ENCODE measurements at places on chromosomes 3 and 15.

DNA sequence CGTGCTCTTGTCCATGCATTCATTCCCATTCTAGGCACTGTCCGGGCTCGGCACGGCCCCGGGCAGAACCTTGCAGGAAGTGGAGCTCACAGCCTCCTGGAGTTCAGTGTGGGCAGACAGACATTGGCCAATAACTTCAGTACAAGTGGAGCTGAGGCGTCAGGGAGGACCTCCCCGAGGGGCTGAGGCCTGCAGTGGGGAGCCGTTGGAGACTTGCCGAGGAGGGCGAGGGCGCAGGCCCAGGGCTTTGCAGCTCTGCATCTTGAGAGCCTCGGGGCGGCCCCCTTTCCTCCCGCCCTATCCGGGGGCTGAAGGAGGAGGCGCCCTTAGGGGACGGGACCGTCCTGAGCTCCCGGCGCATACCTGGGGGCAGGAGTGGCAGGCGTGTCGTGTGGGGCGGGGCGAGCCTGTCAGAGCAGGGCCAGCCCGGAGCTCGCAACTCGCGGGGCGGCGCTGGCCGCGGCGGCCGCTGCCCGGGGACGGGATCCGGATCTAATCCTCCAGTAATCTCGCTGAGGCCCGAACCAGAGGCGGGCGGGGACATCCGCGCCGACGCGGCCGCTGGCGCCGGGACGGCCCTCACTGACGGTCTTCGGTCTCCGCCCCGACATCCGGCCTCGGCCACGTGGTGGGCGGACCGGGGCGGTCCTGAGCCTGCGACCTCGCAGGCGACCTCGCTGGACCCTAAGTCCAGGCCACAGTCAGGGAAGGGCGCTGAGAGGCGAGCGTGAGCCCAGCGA is at the start of gene ACY1:
TSS of gene ACY1 (plus strand) at position 698 of the 740 bp plus-strand sequence. CDS start 530 bp downstream, outside the sequence.
- peak; percentile 56 for DNase-seq

DNA sequence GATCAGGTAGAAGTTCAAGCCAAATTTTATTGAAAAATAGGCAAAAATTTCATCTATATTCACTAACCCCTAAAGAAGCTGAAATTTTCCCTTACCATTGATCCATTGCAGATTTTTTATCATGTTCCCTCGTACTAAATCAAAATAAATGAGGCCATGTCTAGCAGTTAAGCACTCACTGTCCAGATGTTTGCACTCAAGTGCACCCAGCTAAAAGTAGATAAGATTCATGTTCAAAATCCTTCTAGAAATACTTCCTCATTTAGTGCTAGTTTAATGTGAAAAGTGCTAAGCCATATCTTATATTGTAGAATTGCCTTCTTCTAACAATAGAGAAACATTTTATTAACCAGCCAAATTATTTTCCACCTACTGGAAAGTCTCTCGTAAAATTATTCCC is 164.7 kb upstream of the UBE2E2 start:
- DNase-seq, result no peak

DNA sequence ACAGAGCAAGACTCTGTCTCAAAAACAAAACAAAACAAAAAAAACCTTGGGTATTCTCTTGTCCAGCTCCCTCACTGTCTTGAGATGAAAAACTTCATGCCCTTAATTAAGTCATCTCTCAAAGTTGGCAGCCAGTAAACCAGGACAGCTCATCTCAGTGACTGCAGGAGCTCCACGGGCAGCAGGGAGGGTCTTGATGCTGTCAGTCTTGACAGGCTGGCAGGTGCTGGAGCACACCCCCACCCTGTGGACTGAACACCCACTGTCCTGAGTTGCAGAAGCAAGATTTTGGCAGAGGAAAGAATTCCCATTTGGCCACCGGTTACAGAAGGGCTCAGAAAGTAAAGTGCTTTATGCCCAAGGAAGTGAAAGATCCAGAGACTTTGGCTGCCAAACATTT is 8.0 kb downstream of the DNAJA4 start:
- DNase-seq, result no peak

DNA sequence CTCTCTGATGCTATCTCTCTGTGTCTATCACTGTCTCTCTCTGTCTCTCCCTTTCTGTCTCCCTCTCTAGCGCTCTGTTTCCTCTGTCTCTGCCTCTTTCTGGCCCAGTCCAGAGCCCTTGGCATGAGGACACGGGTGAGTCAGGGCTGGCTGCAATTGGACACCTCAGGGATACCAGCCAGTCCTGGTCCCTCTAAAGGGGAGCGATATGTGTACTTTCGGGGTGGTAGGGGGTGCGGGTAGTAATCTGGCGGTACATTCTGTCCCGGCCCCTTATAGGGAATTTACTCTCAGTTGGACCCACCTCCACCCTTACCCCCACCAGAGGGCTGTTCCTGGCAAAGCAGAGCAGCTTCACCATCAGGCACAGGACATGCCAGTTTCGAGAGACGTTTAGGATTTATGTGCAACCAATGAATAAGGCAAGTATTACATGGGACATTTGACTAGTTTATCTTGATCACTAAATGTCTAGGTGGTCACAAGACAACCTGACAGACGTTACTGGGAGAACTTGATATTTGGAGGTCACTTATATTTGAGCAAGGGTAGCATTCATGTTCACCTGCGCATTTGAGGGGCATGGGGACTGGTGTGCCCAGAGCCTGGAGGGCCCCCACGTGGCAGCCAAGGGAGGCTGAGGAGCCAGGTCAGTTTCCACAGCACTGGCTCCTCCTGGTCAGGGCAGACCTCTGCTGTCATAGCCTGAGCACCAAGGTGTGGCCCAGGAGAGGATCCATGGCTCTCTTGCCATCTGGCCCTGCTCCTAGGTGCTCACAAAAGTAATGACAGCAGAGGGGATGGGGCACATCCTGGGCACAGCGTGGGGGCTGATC is 256.1 kb downstream of the PLCL2 start:
- DNase-seq, result no peak

DNA sequence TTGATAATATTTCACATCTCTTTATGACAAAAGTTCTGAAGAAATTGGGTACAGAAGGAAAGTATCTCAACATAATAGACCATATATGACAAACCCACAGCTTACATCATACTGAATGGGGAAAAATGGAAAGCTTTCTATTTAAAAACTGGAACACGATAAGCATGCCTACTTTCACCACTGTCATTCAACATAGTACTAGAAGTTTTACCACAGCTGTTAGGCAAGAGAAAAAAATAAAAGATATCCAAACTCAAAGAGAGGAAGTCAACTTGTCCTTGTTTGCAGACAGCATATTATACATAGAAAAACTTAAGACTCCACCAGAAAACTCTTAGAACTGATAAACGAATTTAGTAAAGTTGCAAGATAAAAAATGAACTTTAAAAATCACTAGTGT is 40.3 kb downstream of the COPS2 start:
- no peak for DNase-seq

- DNase-seq, result no peak
These were observed 319.4 kb downstream of the NEK10 start for GRCh38 chr3:27049792-27050191.

DNA sequence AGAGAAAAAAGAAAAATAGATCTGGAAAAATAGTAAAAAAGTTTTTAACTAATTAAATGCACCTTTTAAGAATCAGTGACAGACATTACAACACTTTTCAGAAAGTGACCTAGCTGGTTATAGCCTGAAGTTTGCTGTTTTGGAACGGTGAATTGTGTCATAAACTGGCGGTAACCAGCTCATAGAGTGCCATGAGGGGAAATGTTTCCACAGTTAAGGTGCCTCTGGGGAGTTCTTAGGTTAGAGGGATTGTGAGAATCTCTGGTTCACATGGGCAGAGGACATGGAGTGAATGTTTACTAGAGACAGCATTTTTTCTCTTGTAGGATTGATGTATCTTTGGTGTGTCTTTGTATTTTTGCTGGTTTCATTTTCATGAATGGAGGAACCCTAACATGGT is 2.8 kb downstream of the TBC1D23 start:
- no peak for DNase-seq

GRCh38 chr3:69143612-69144011 is 21.2 kb upstream of the LMOD3 start:
- DNase-seq, result no peak

DNA sequence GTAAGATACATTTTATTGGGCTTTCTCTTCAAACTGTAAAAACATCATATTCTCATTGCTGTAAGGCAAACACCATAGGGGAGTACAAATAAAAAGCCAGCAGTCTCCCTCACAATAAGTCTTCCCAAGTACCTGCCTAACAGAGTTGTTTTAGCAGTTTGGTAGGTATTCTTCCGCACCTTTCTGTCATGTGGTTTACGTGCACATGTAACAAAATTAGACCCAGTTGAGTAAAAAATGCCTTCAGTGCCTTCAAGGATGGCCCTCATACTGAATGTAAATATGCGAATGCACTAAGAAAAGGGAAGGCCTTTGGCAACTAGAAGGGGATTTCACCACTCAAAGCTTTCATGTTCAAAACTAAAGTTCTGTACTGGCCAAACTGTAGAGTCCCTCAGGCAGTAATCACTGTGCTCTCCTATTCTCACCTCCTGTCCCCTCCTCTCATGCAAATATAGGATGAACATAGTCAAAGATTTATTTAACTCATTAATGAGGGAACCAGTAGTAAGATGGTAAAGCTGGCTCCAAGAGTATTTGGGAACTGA is 26.4 kb downstream of the USP3 start:
- no peak for DNase-seq

GRCh38 chr3:141656771-141657170 is 81.3 kb upstream of the RNF7 start:
- no peak for DNase-seq

- DNase-seq, result no peak
These were observed 269.8 kb upstream of the TMC3 start for GRCh38 chr15:81643771-81644170.

DNA sequence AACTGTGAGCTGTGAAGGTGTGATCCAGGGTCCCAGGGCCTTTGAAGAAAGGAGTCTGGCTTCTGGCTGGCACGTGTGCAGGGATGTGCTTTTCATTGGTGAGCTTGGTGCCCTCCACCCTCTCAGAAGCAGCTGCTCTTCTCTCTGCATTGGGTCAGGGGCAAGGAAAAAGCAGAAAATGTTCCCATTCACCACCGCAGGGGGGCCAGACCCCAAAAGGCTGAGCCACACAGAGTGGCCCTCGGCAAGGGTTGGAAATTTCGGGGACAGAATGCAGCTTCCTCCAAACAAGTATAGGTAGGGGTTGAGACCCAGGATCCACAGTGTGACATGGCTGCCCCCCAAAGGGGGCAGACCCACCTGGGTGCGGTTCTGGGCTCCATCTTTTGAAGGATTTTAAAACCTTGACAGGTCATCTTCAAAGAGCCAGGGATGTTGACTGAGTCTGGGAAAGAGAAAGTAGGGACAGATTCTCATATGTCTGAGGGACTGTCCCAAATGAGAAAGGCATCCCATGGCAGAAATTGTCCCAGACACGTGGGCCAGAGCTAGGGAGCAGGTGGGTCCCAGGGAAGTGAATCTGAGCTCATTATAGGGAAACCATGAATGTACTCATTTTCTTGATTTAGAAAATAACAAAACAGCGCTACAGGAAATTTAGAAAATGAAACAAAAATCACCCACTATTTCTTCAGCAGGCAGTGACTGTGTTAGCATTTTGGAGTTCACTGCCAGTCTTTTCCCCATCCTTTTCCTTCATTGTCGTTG is 2.7 kb downstream of the CSK start:
- DNase-seq, result no peak

DNA sequence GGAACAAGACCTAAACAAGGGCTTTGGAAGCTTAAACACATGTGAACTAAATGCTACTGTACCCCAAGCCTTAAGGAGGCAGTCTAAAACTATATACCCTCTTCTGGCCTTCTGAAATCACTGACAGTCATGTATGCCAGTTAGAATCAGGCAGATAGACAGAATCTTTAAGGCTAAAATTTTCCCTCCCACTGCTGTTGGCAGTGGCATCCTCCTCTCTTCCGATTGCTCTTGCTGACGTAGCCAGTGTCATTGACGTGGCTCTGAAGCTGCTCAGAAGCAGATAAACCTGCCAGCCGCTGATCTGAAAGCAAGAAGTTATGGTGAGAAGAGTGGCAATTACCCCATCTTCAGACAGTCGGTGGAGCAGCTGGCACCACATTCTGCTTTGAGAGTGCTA is 3.3 kb downstream of the RYR3 start:
- no peak for DNase-seq

- DNase-seq, result no peak
These were observed 4.5 kb upstream of the MNS1 start for GRCh38 chr15:56469483-56469882.

Measured in NCI-H446 (cell line).